CD4-positive, alpha-beta T cell treated with Interleukin-6 for 4 hours (primary cell): ENCODE measurements at places on chromosomes 1 and 21.

GRCh38 chr1:214467078-214467585, 84.3 kb downstream of the PTPN14 start:
- DNase-seq: no peak

DNA sequence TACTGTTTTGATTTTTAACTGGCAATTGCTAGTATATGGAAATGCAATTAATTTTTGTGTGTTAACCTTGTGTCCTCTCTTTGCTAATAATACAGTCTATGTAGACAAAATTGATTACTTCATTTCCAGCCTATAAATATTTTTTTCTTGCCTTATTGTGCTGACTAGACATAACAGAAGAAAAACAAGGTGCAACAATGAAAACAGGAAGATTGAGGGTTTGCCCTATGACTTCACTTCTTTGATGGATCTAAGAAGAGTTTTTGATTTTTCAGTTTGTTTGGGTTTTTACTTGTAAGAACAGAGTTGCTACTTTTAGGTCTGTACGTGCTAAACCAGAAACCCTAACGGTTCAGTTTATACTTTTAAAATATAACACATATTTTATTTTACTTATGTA, 8.5 kb upstream of the CNIH4 start:
- DNase-seq: no peak

DNA sequence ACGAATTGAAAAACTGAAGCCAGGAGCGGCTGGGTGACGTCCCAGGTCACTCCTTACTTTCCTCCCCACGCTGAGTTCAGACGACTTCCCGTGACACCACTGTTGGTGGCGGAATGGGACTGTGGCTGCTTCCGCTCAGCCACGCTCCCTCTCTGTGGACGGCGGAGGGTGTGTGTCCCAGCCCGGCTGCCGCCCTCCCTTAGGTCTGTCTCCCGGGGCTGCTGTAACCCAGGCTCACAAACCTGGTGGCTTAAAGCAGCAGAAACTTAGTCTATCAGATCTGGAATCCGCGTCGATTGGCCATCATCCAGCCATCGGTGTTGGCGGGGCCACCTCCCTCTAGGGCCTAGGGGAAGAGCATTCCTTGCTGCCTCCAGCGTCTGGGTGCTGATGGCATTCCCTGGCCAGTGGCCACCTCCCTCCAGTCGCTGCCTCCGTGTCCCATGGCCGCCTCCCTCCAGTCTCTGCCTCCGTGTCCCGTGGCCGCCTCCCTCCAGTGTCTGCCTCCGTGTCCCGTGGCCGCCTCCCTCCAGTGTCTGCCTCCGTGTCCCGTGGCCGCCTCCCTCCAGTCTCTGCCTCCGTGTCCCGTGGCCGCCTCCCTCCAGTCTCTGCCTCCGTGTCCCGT, 17.5 kb downstream of the TRPM2 start:
- DNase-seq: no peak

- no peak for DNase-seq
Observed at GRCh38 chr1:217472915-217473314, 158.0 kb downstream of the GPATCH2 start.
